ENCODE measurements at places on chromosomes 1 and 21.

- no peaks in the 10 kb centered on the region for H3K4me1 ChIP-seq
- no peak overlapping the region for H3K27ac ChIP-seq
- no peaks in the 10 kb centered on the region for H3K27me3 ChIP-seq
- H3K4me3 ChIP-seq, result no peak overlapping the region
- no peak for DNase-seq
These were observed 59.7 kb upstream of the TNFSF4 start for GRCh38 chr1:173266841-173267240.

GRCh38 chr1:174828264-174828663, 171.5 kb upstream of the CACYBP start:
- no peaks in the 10 kb centered on the region for H3K27me3 ChIP-seq
- H3K4me3 ChIP-seq, result no peak overlapping the region

DNA sequence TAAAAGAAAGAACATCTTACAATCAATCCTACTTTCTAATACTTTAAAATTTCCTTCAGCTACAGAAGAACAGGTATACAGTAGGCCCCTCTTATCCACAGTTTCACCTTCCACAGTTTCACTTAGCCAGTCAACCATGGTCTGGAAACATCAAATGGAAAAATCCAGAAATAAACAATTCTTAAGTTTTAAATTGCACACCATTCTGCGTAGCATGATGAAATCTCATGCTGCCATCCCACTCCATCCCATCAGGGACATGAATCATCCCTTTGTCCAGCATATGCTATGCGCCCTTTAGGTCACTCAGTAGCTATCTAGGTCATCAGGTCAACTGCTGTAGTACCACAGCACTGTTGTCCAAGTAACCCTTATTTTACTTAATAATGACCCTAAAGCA, 67.7 kb downstream of the HSF2BP start:
- DNase-seq, result no peak
- H3K27me3 ChIP-seq, result no peaks in the 10 kb centered on the region
- no peaks in the 10 kb centered on the region for H3K36me3 ChIP-seq
- H3K4me1 ChIP-seq, result peaks cover 5% of the 10 kb centered on the region

GRCh38 chr1:81812712-81813111, 12.0 kb downstream of the ADGRL2 start:
- no peak for DNase-seq
- H3K27me3 ChIP-seq, result no peaks in the 10 kb centered on the region
- no peak overlapping the region for H3K4me3 ChIP-seq
- peaks cover 9% of the 10 kb centered on the region for H3K4me1 ChIP-seq
- H3K27ac ChIP-seq, result no peak overlapping the region
- no peaks in the 10 kb centered on the region for H3K36me3 ChIP-seq

DNA sequence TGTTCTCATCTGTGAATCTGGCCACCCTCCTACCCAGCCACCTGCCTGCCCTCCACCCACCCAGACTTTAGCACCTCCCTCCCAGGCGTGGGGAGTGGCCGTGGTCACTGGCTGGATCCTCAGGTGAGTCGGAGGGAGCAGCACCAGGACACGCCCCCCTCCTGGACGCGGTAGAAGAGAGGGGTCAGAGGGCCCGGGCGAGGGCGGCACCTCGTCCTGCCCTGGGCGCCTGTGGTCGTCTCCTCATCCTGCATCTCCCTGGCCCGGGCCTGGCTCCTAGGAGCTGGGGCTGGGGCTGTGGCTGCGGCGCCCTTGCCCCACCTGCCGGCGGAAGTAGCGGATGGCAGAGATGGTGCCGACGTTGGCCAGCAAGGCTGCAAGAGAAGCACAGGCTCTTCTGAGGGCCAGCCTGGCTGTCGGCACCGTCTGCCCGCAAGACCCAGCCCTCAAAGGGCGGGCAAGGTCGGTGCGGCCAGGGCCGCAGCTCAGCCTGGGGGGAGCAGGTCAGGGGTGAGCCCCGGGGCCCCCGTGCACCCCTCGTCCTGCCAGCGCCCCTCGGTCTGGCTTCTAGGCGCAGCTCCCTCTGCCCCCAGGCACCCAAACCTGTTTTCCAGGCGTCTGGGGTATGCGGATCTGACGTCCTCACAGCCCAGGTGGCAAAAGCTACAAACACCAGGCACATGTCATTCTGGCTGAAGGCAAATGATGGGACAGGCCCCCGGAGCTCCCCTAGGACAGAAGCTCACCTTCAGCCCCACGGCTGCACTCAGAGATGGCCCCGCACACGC, 5.8 kb downstream of the PERM1 start:
- no peaks in the 10 kb centered on the region for H3K27me3 ChIP-seq
- no peaks in the 10 kb centered on the region for H3K36me3 ChIP-seq
- H3K4me1 ChIP-seq, result peaks cover 27% of the 10 kb centered on the region
- DNase-seq, result peak; percentile 41
- H3K4me3 ChIP-seq, result peak overlapping the region; percentile 28

DNA sequence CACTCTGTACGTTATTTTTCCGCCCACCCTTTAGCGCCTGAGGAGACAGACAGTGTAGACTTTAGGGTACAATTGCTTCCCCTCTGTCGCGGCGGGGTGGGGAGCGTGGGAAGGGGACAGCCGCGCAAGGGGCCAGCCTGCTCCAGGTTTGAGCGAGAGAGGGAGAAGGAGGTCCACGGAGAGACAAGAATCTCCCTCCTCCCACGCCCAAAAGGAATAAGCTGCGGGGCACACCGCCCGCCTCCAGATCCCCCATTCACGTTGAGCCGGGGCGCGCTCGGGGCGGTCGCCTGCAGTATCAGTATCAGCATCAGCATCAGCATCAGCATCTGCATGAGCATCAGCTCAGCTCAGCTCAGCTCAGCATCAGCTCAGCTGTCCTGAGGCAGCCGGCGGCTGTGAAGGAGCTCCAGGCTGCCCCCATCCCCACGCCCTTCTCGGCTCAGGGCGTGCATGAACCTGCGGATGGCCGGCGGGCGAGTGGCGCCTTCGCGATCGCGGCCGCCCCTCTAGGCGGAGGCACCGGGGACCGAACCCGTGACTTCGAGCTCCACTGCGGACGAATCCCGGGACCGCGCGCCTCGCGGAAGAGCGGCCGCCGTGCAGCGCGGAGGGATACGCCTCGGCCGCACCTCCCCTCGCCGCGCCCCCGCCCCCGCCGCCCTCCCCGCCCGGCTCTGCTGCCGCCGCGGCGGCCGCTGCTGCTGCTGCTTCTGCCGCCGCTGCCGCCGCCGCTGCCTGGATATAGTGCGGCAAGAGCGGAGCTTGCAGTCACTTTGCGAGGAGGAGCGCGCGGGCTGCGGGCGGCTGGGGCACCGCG, at the start of gene NCAM2:
TSS of gene NCAM2 (plus strand) at position 774 of the 820 bp plus-strand sequence.
- peaks cover 27% of the 10 kb centered on the region for H3K27me3 ChIP-seq
- peak; percentile 78 for DNase-seq

DNA sequence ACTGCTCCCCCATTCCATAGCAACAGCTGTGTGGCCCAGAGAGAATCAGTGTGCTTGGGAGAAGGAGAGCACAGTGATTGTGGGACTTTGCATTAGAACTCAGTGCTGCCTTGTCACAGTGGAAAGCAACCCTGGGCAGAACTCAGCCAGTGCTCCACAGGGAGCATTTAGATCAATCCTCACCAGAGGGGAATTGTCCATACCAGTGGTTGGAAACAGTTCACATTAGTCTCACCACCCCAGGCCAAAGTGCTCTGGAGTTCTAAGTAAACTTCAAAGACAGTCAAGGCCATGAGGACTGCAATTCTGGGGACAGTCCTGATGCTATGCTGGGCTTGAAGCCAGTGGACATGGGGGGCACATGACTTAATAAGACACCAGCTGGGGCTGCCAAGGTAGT, 12.9 kb upstream of the SMAP2 start:
- H3K4me1 ChIP-seq, result no peaks in the 10 kb centered on the region
- no peak overlapping the region for H3K4me3 ChIP-seq
- peaks cover 6% of the 10 kb centered on the region for H3K27me3 ChIP-seq
- no peak overlapping the region for H3K27ac ChIP-seq

GRCh38 chr1:31143455-31143854, 77.9 kb upstream of the PUM1 start:
- H3K4me1 ChIP-seq, result no peaks in the 10 kb centered on the region
- no peak for DNase-seq
- H3K27ac ChIP-seq, result no peak overlapping the region
- no peaks in the 10 kb centered on the region for H3K36me3 ChIP-seq
- no peaks in the 10 kb centered on the region for H3K27me3 ChIP-seq

- H3K27ac ChIP-seq, result no peak overlapping the region
- H3K4me3 ChIP-seq, result no peak overlapping the region
- H3K36me3 ChIP-seq, result no peaks in the 10 kb centered on the region
- DNase-seq, result peak; percentile 79
- peaks cover 8% of the 10 kb centered on the region for H3K27me3 ChIP-seq
These were observed 6.1 kb upstream of the EPHB2 start for GRCh38 chr1:22704440-22705067.

- peaks cover 37% of the 10 kb centered on the region for H3K36me3 ChIP-seq
- H3K4me3 ChIP-seq, result peak within 1 kb of the TSS; percentile 91
- peak; percentile 95 for DNase-seq
- peaks cover 17% of the 10 kb centered on the region for H3K4me1 ChIP-seq
- H3K27me3 ChIP-seq, result no peaks in the 10 kb centered on the region
- peak within 1 kb of the TSS; percentile 99 for H3K27ac ChIP-seq
These were observed at the start of the genes MUTYH and TOE1 for GRCh38 chr1:45339789-45340558. TSS of gene MUTYH (minus strand) at chr1:45340440. CDS start at chr1:45334505, 5,935 bp downstream. TSS of gene TOE1 (plus strand) at chr1:45340170. CDS start at chr1:45340253, 83 bp downstream.

GRCh38 chr1:178189814-178190213, 95.9 kb downstream of the RASAL2 start:
- no peaks in the 10 kb centered on the region for H3K4me1 ChIP-seq
- DNase-seq, result no peak
- no peak overlapping the region for H3K27ac ChIP-seq
- H3K27me3 ChIP-seq, result no peaks in the 10 kb centered on the region
- no peak overlapping the region for H3K4me3 ChIP-seq

DNA sequence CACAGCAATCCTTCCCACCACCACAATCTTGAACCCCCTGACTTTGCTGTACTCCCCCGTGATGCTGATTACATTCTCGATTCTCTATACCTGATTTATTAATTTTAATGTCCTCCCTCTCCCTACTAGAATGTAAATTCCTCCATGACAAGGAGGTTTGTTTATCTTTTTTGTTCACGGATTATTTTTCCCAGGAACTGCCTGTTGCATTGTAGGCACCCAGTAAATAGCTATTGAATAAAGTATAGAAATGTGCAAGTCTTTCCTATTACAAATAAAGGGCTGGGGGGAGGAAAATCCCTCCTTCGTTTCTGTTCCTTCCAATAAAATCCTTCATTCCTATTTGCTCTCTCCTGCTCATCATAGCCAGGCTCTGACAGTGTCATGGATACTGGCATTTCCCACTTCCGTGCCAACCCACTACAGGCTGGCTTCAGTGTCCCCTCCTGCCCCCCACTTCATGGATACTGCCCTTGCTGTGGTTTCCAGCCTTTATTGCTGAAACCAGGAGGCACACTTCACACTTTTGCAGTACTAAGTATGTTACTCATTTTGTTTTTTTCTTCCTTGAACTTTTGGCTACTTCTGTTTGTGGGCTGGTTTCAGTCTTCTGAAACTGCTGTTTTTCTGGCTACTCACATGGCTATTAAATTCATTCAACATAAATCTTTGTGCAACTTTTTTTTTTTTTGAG, 7.5 kb downstream of the KIF1B start:
- H3K27ac ChIP-seq, result peak overlapping the region; percentile 99
- DNase-seq, result no peak
- H3K4me3 ChIP-seq, result peak overlapping the region; percentile 50
- H3K4me1 ChIP-seq, result peaks cover 76% of the 10 kb centered on the region
- H3K36me3 ChIP-seq, result no peaks in the 10 kb centered on the region

DNA sequence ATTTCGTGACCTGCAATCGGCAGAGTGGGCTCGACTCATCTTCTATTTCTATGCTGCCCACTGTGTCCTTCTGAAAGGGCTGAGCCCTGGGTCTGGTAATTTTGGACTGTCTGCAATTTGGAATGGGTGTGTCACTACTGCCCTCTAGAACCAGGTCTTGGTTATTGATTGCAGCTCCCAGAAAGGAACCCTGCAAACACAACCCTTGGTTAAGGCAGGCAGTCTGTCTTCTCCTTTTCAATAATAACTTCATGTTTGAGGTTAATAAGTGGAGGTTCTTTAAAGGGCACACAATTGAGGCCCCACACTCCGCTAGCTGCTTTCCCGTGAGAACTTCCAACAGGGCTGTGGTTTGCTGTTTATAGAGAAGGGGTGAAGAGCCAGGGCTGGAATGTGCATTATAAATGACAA, 79.9 kb upstream of the LYST start:
- no peaks in the 10 kb centered on the region for H3K36me3 ChIP-seq
- no peak overlapping the region for H3K4me3 ChIP-seq
- H3K4me1 ChIP-seq, result no peaks in the 10 kb centered on the region
- no peaks in the 10 kb centered on the region for H3K27me3 ChIP-seq

DNA sequence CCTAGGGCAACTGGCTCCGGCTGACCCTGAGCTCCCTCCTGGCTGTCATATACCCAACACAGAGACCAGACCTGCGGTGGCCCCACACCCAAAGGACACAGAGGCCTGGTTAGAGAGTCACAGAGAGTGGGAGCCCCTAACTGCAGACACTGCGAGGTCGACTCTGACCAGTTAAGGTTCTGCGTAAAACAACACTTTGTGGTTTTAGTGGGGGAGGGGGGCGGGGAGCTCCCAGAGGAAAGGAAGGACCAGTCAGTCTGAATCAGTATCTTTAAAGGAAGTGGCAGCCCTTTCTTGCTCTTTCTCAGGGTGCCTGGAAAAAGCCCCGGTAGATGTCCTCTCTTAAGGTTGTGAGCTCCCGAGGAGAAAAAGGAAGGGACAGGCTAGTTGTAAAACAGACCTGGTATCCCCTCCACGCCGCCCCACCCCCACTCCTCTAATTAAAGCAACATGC, 2.4 kb downstream of the SSBP3 start:
- no peak for DNase-seq
- H3K27me3 ChIP-seq, result no peaks in the 10 kb centered on the region
- peaks cover 65% of the 10 kb centered on the region for H3K4me1 ChIP-seq
- H3K27ac ChIP-seq, result peak overlapping the region; percentile 63
- H3K4me3 ChIP-seq, result peak overlapping the region; percentile 91

DNA sequence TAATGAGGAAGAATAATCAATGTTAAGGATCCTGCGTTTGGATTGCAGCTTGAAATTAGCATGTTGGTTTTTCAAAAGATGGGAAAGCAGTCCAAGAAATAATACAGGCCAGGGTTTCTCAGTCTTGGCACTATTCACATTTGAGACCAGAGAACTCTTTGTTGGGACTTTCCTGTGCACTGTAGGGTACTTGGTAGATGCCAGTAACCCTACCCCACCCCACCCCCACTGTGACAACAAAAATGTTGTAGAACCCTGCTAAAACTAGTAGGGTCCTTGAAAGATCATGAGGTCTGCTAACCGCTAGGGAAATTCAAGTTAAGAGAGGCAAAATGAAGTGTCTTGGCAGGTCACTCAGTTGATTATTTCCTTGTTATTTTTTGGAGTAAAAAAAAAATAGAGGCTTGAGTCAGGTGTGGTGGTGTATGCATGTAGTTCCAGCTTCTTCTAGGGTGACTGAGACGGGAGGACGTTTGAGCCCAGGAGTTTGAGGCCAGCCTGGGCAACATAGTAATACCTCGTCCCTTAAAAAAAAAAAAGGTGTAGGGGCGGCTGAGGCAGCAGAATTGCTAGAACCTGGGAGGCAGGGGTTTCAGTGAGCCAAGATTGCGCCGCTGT, 53.3 kb downstream of the SPEN start:
- H3K4me1 ChIP-seq, result peaks cover 65% of the 10 kb centered on the region
- no peak for DNase-seq
- no peaks in the 10 kb centered on the region for H3K27me3 ChIP-seq
- H3K4me3 ChIP-seq, result no peak overlapping the region
- peak overlapping the region; percentile 91 for H3K27ac ChIP-seq

Data from psoas muscle (tissue), 8 donors.